ENCODE measurements at places on chromosomes 5 and 9. TPM values are rescaled to one million over a fixed set of nuclear protein-coding genes. Genes with fewer than 3 reads are reported as not detected.

GRCh38 chr5:57551251-57551650 lies 68.6 kb upstream of the ACTBL2 start:
- DNase-seq, result no peak

GRCh38 chr5:123007754-123008153 lies 28.8 kb downstream of the PPIC start:
- no peak for DNase-seq

GRCh38 chr5:123965626-123966025 lies 453.6 kb downstream of the CSNK1G3 start:
- DNase-seq, result no peak

GRCh38 chr5:123180178-123180577 lies 91.1 kb downstream of the PRDM6 start:
- DNase-seq, result no peak

DNA sequence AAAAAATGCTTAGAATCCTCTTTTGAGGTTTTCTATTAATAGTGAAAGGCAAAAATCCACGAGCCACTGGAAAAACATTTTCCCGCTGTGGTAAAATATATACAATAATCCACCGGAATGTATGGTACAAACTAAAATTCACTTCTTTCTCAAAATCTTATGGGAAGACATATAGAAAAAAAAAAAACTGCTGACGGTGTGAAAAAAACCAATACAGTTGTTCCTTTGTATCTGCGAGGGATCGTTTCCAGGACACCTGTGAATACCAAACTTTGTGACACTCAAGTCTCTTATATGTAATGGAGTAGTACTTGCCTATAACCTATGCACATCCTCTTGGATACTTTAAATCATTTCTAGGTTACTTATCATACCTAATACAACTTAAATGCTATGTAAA lies 13.3 kb downstream of the DIRAS2 start:
- DNase-seq, result no peak

DNA sequence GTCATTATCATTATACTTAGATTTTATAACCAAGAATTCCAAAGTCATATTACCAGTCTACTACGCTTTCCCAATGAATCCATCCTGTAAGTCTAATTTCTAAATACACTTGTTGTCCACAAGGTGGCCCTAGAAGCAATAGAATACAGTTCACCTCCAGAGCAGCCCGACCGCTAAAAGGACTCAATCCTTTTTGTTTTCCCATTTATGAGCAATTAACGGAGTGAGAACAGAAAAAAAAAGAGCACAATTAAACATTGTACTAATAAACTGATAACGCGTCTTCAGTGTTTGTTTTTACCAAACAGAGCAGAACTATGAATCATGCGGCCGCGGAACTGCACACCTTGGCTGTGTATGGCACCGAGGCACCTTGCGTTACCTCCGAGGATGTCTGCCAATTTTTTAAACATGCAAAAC lies 160.7 kb upstream of the DAPK1 start:
- no peak for DNase-seq

- peak; percentile 15 for DNase-seq
Observed at GRCh38 chr5:55438998-55439397, 95.8 kb downstream of the PLPP1 start.

DNA sequence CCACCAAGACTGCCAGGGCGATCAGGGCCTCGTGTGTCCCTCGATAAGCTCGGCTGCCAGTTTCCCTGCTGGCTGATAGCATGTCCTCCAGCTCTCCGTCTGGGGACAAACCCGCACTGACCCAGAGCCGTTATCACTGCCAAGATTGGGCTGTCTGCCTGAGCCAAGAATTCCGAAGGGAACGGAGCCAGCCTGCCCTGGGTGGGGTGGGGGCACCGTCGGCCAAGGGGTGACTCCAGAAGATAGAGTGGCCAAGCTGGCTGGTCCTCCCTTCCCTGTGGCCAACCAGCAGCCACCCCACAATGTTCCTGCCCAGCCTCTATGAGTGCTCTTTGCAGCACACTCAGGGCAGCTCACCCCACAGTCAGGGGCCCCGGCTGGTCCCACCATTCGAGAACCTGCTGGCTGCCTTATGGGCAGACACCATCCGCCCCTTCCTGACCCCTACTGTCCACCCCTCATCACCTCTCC lies 29.4 kb downstream of the HRH2 start:
- DNase-seq, result no peak

GRCh38 chr9:99167119-99167518 lies 54.6 kb downstream of the ALG2 start:
- no peak for DNase-seq

DNA sequence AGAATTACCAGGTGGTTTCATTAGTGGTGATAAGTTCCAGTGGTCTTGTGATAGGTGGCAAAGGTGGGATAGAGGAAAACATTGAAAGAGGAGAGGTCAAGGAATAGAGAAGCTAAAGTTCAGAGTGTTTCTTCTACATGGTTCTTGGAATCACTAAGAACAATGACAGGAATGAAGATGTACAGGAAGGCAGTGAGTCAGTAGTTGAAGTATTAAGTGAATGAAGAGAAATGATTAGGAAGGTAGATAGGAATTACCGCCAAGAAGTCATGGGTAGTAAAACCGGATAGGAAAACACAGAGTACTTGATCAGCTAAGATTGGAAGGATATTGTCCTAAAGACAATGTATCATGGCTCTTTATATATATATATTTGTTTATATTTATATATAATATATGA lies 37.9 kb upstream of the RASA1 start:
- no peak for DNase-seq

DNA sequence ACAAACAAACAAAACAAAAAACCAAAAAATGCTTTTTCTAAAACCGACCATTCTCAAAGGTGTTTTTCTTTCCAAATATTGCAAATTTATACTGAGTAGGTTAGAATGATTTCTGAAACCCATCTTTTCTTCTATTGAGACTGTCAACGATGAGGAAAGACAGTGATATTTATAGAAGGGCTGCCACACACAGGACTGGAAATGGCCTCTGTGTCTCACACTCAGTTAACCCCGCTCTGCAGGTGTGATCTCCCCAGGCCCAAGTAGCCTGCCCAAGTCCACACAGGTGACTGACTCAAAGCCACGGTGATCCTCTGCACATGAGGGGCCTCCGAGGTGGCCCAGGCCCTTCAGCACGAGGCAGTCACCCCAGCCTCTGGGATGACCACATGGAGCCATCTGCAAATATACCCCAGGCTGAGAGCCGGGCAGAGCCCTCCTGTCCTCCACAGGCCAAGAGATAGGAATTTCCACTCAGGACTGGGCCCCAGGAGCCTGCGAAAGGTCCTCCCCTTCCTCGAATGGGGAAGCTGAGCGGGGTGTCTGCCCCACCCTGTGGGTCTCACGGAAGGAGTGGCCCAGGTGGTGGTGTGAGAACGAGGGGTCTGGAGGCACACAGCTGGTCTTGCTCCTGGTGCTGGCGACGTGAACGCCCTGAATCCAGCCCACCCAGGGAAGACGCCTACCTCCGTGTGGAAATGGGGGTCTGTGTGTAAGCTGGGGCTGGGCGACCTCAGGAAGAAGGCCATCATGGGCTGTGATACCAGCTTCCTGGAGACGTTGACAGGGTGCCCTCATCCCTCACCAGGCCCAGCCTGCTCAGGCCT lies 53.0 kb upstream of the PHYKPL start:
- DNase-seq, result no peak

DNA sequence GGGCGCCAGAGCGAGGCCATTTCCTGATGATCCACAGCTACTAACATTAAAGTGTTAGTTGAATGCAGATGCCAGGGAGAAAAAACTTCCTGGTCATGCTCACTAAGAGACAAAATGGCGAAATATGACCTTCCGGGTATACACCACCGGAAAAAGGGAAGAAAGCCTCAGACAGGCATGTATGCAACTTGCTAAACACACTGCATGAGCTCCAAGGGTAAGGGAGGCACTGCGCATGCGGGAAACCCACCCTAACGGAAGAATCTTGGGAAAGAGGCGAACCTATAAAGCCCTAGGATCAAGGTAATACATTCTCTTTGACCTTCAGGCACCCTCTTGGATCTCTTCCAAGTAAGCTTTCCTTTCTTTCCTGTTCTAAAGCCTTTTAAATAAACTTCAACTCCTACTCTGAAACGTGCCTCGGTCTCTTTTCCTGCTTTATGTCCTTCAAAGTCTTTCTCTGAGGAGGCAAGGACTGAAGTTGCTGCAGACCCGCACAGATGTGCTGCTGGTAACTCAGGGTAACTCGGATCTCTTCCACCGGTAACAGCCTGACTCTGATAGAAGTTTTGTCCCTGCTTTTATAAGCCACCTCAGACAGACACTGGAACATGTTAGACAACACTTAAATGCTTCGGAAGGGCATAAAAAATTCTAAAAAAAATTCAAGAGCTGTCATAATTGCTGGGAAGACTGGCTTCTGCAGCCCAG lies 64.9 kb downstream of the DTWD2 start:
- no peak for DNase-seq

GRCh38 chr9:16217943-16218701 lies 652.3 kb downstream of the BNC2 start:
- DNase-seq, result no peak

DNA sequence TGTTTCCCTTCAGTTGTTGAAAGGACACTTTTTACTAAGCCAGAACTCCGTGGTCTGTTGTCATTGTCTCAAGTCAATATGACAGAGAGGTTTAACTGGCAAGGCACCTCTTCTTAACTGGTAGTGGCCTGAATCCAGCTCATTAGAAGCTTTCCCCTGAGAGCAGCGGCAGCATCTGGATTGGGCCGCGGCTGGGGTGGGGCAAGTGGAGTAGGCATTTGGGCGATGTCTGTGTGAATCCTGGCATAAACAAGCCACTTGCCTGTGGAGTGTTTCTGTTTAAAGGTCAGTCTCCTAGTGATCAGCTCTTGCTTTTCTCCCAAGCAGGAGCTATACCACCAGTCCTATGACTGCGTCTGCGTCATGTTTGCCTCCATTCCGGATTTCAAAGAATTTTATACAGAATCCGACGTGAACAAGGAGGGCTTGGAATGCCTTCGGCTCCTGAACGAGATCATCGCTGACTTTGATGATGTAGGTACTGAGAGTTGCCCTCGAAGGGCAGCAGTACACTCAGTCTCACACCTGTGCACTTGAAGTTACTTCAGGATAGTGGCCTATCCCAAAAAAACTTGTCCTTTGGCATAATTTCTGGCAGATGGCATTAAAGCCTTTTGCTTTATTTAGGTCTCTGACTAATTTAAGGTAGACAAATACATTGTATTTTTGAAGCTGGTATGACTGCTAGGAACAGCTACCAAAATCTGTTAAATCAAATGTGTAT lies 48.9 kb downstream of the CFAP90 start:
- DNase-seq, result no peak

PAPPA gene
- total RNA-seq, result 0.63 TPM

CCDC180 gene
- 8.2 TPM for total RNA-seq

LCNL1 gene
- not detected for total RNA-seq

DMGDH gene
- total RNA-seq, result 1.1 TPM

TAF11L10 gene
- not detected for total RNA-seq

SPATA31A5 gene
- not detected for total RNA-seq

SLC36A2 gene
- not detected for total RNA-seq

Measured in H1 (cell line).